Erythroblast (primary cell): ENCODE measurements at places on chromosomes 4 and X.

DNA sequence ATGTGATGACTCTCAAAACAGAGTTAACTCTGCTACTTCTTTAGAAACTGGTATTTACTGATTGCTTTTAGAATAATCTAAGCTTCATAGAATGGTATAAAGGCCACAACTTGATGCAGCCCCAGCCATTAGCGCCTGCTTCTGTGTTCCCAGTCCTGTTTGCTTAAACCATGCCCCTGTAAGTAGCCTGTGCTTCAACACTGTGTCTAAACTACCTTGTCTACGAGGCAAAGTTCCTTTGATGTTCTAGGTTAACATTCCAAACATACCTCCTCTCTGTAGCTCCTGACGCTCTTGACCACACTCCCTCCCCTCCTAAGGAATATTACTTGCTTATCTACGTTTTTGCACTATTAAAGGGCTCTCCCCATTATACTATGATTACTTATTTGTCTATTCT lies 352.5 kb upstream of the ADGRL3 start:
- no peak for DNase-seq

GRCh38 chr4:6188687-6189305 lies 11.6 kb downstream of the JAKMIP1 start:
- no peak for DNase-seq

GRCh38 chr4:24582235-24582832 lies 2.0 kb downstream of the DHX15 start:
- peak; percentile 41 for DNase-seq

DNA sequence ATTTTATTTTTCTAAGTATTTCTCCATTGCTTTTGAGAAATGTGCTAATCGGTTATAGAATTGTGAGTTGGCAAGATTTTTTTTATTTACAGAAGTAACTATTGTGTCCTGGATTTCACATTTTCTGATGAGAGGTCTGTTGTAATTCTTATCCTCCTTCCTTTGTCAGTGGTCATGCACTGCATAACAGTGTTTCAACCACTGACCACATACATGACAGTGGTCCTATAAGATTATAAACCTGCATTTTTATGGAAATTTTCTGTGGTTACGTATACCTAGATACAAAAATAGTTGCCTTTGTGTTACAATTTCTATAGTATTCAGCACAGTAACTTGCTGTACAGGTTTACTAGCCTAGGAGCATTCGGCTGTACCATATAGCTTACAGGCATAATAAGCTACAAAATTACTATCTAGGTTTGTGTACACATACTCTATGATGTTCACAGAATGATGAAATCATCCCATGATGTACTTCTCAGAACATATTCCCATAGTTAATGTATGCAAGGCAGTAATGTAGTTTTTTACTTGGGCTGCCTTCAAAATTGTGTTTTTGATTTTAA lies 47.8 kb downstream of the APELA start:
- DNase-seq, result no peak

- no peak for DNase-seq
These were observed 73.9 kb downstream of the SORBS2 start for GRCh38 chr4:185738038-185738552.

DNA sequence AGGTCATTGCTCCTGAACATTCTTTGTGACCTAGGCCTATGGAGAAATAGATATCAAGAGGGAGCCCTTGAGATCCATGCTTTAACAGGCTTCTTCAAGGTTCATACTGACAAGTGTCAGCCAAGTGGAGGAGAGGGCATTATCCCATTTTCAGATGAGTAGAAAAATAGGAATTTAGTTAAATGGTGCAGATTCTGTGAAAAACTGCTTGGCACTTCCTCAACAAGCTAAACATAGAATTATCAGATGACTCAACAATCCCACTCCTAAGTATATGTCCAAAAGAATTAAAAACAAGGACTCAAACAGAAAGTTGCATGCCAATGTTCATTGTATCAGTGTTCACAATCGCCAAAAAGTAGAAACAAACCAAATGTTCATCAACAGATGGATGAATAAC lies 43.8 kb upstream of the KCNIP4 start:
- no peak for DNase-seq

DNA sequence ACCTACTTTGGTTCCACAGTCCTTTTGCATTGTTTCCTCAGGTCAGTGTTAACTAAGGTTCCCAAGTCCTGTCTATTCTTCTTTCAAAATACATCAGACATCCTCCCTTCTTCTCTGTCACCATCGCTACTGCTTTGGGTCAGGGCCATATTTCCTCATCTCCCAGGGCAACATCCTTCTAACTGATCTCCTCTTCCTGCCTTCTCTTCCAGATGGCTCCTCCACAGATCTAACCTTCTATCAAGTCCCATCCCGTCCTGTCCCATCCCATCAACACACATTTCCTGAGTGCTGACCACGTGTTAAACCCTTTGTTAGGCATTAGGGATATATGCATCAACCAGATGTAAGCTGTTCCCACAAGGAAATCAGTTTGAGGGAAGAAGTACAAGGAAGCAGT lies 25.9 kb downstream of the PLAC1 start:
- no peak for DNase-seq
